IMR-90 (cell line): ENCODE measurements at places on chromosomes 11 and 22. TPM values are rescaled to one million over a fixed set of nuclear protein-coding genes. Genes with fewer than 3 reads are reported as not detected.

The RFPL3 gene
- total RNA-seq, result not detected in 2 replicates

GRCh38 chr11:110654456-110654855 is 57.8 kb downstream of the ARHGAP20 start:
- no peak overlapping the region for H3K27ac ChIP-seq
- no peak for DNase-seq
- H3K4me3 ChIP-seq, result no peak overlapping the region
- H3K27me3 ChIP-seq, result no peaks in the 10 kb centered on the region
- no peaks in the 10 kb centered on the region for H3K4me1 ChIP-seq

DNA sequence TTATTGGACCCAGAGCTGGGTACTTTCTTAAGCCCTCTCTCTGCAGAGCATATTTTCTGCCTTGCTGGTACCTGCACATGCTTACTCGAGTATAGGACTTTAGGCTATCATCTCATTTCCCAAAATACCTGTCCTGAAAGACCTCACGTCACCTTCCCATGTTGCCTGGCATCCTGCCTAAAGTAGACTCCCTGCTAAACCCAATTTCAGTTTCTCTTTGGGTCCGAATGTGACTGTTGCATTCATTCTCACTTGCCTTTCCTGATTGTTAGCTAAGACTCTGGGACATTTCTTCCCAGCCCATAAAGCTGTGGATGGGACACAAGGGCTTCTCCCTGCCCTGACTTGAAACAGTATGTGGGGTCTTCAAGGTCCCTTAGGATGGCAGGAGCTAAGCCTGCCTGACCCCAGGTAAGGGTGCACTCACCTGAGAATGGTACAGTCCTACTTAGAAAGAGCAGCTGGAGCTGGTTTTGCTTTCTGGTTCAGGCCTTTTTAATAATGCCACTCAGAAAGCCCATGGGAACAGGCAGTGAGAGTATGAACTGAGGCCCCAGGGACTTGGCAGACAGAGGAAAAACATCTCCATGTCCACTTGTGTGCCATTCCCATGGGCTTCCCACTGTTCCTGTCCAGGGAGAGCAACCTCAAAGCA is 12.9 kb downstream of the OR51E2 start:
- peaks cover 9% of the 10 kb centered on the region for H3K4me1 ChIP-seq
- no peaks in the 10 kb centered on the region for H3K36me3 ChIP-seq
- no peaks in the 10 kb centered on the region for H3K27me3 ChIP-seq
- H3K4me3 ChIP-seq, result no peak overlapping the region

- H3K4me3 ChIP-seq, result no peak overlapping the region
- no peaks in the 10 kb centered on the region for H3K4me1 ChIP-seq
- H3K27ac ChIP-seq, result no peak overlapping the region
- DNase-seq, result no peak
- H3K27me3 ChIP-seq, result peaks cover 16% of the 10 kb centered on the region
- no peaks in the 10 kb centered on the region for H3K36me3 ChIP-seq
Observed at GRCh38 chr11:33949252-33949913, 57.5 kb upstream of the LMO2 start.

The CRYBA4 gene
- not detected in 2 replicates for total RNA-seq
